Osteocyte (in vitro differentiated cells): ENCODE measurements at places on chromosomes 3 and 15. TPM values are rescaled to one million over a fixed set of nuclear protein-coding genes. Genes with fewer than 3 reads are reported as not detected.

- peaks cover 16% of the 10 kb centered on the region for H3K4me1 ChIP-seq
- no peak overlapping the region for H3K4me3 ChIP-seq
- H3K27ac ChIP-seq: no peak overlapping the region
- DNase-seq: no peak
- H3K36me3 ChIP-seq: no peaks in the 10 kb centered on the region
- H3K27me3 ChIP-seq: peaks cover 25% of the 10 kb centered on the region
Measured at GRCh38 chr3:183534249-183534648, 21.3 kb downstream of the KLHL6 start.

- H3K27me3 ChIP-seq: no peaks in the 10 kb centered on the region
- H3K36me3 ChIP-seq: no peaks in the 10 kb centered on the region
- no peak for DNase-seq
- H3K4me1 ChIP-seq: peaks cover 41% of the 10 kb centered on the region
Measured at GRCh38 chr15:78455749-78456148, 17.7 kb downstream of the IREB2 start.

- no peak overlapping the region for H3K27ac ChIP-seq
- no peaks in the 10 kb centered on the region for H3K27me3 ChIP-seq
- H3K4me1 ChIP-seq: peaks cover 4% of the 10 kb centered on the region
- H3K4me3 ChIP-seq: no peak overlapping the region
Measured at GRCh38 chr3:134034005-134034785, 4.5 kb upstream of the SLCO2A1 start.

- no peaks in the 10 kb centered on the region for H3K27me3 ChIP-seq
- H3K4me3 ChIP-seq: no peak overlapping the region
- DNase-seq: no peak
- H3K36me3 ChIP-seq: no peaks in the 10 kb centered on the region
Measured at GRCh38 chr3:9866639-9867038, 13.4 kb downstream of the CIDEC start.

DNA sequence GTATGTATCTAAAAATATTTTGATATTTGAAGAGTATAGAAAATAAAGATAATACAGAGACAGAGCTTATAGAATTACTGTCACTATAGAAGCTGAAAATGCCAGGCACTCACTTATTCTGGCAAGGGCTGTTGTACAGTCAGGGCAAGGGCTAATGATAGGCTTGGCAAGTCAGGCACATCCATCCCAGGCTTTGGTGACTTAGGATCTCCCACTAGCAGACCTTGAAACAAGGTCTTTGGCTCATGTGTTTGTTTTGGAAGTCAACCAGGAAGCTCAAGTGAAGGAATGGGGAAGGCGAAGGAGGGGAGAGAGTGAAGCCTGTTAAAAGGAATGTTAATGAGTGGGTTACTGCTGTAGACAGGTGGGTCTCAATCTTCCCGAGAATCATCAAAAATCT is 199.1 kb upstream of the SUCLG2 start:
- DNase-seq: no peak
- H3K4me1 ChIP-seq: no peaks in the 10 kb centered on the region

DNA sequence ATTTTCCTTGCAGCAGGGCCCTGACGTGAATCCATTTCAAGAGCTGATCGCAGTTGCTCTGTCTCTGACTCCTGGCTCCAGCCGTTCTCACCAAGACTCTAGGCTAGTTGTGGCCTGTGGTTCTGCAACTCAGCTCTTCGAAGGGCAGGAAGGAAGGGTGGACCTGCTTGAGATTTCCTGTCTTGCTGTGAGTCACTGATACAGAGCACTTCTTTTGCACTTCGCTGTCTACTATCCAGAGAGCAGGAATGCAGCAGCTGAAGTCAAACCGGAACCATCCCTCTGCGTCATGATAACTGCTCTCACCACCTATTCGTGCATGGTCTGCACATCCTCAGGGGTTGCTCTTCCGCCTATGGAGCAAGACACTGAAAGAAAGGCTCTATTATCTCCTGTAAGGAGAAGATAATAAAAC is 59.7 kb downstream of the RAP2B start:
- no peaks in the 10 kb centered on the region for H3K36me3 ChIP-seq
- DNase-seq: no peak
- peak overlapping the region; percentile 42 for H3K4me3 ChIP-seq
- H3K27ac ChIP-seq: peak overlapping the region; percentile 91

Gene ATP8B4
- total RNA-seq: not detected in 2 replicates

Gene LEKR1
- 0.55 and 1.0 TPM in 2 replicates for total RNA-seq
